CD8-positive, alpha-beta memory T cell (primary cell): ENCODE measurements at places on chromosomes 7 and 10.

DNA sequence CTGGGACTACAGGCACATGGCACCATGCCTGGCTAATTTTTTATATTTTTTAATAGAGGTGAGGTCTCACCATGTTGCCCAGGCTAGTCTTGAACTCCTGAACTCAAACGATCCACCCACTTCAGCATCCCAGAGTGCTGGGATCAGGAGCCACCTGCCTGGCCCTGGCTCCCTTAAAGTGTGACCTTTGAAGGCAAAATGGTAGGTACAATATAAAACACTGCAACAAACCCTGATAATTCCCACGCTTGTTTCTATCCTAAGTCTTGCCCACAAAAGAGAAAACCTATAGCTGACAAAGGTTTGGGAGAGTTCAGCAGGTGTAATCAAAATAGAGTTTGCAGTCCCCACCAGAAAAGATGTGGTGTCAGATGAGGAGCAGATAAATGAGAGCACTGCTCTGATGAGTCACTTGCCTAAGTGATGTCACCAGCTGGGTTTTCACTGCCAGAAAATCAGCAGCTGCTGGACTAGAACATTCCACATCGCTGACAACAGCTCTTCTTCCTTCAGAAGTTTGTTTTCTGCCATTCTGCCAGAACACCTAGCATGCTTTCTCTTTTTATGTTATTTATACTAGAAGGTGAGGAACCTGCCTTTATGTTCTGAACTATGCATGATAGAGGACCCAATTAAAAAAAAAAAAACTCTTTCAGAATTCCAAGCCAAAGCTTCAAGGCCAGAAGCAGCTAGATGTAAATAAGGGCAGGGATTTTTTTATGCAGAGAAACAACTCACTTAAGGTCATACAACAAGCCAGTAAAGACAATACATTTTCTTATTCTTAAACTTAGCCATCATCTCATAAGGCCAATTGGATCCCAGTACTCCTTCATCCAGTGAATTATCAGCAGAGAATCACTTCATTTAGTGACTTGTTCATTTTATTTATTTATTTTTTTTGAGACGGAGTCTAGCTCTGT, 18.0 kb downstream of the PURB start:
- no peak for DNase-seq

DNA sequence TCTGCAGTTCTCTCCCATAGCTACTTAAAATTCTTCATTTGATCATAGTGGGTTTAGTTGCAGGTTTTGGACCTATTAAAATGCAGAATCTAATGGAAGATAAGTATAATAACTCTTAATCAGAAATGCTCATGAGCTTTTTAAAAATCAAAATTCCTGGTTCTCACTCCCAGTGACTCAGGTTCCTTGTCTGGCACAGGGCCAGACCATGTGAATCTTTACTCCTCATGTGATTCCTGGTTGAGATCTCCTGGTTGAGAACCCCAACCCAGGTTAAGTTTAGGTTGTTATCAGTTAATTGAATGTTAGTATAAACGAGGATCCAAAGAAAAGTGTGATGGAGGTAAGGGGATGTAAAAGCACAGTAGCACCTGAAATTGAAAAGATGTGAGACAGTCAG, 17.5 kb upstream of the TRUB1 start:
- DNase-seq: no peak

DNA sequence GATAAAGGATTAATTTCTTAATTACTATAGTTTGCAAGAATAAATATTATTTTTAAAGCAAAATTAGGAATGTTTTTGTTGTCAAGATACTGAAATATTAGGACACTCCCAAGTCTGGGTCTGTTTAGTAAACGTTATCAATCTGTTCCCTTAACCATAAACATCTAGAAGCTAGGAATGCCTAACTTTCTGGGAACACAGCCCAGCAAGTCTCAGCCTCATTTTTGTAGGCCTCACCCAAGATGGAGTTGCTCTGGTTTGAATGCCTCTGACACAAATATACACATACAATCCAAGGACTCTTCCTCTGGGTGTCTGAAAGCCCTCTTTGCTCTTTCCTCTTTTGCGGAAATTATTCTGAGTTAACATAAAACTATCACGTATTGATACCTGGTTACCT, 487.4 kb upstream of the CELF2 start:
- DNase-seq: no peak

DNA sequence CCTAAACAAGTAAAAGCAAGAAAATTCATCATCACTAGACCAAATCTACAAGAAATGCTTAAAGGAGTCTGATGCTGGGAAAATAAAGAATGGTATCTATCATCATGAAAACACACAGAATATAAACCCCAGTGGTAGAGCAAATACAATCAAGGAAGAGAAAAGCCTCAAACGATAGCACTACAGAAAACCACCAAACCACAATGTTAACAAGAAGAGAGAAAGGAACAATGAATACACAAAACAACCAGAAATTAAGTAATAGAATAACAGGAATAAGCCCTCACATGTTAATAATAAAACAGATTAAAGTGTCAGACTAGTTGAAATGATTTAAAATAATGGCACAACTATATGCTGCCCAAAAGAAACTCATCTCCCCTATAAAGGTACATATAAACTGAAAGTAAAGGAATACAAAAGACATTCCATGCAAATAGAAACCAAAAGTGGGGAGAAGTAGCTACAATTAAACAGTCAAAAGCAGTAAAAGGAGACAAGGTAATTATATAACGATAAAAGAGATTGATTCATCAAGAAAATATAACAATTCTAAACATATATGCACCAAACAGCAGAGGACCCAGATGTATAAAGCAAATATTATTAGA, 77.3 kb downstream of the JMJD1C start:
- no peak for DNase-seq

DNA sequence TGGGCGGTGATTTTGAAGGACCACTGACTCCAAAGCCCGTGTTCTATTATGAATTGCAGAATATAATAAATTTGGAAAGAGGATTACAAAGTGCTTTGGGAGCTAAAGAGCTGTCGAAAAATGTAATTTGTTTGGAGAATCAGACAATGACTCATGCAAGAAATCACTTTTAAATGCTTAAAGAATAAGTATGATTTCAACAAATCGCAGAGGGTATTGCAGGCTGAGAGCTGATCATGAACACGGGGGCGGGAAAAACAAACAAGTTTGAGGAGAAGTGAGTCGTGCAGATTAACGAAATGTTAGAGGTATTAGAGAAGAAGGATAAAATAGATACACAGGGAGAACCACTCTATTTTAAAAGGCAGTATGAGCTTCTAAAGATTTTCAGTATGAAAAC, 4.9 kb upstream of the HACD1 start:
- DNase-seq: no peak

DNA sequence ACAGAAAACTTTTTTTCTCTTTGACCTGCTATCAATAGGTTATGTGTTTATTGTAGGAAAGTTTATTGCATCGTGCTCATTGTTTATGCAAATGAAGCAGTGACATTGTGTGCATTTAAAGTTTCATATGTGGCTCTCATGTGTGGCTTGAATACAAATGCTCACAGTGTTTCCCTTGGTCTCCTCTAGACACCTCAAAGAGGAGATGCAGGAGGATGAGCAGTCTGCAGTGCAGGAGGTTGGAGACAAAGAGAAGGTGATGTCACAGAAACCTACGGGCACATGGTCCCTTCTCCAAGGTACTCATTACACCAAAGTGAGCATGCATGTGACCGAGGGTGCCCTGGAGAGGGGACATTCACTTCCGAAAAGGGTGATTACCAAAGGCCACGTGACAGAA, 430.2 kb downstream of the INHBA start:
- no peak for DNase-seq
